ENCODE measurements at places on chromosomes 12 and 14.

DNA sequence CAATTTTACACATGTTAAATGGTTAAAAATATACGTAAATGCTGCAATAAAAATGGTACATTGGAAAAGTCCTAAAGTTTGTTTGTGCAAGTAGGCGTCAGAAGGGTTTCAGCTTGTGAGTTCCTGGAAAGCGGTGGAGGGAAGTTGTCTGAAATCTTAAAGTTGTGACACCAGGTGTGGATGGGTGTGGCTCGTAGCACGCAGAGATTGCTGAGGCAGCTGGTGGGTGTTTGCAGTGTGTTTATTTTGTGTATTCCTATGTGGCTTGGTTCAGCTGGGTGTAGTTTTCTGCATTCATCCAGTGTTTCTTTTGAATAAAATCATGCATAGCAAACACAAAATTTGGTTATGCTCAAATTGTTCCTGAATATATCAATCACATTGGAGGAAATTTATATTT is 136.8 kb upstream of the TBX3 start:
- no peak for DNase-seq

DNA sequence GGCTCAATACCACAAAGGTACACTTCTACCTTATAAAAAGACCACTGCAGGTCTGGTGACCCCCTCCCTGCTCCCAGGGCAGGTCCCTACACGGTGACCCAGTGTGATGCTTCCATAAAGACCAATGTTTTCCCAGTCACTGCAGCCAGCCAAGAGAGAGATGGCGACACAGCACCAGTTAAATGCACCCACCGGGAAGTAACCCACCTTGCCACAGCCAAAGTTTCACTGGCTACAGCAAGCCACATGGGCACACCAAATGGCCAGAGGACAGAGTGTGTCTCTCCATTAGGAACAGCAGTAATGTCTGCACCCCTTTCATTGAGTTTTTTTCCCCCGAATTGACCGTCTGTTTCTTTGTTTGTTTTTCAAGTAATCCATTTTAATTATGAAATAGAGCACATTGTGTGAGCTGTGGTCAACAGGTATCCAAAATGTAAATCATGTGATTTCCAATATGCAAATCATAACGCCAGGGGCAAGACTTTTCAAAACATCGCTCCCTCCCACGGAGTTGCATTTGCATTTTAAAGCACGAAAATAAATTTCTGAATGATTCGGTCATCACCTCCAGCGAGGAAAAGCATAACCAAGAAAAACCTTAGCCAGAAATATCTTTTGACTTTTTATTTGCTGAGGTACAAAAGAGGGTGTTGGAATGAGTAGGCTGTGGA is 48.9 kb upstream of the EML1 start:
- no peak for DNase-seq

GRCh38 chr14:51650716-51651387 is 858 bp upstream of the FRMD6 start:
- DNase-seq: no peak

- DNase-seq: no peak
These were observed 162.7 kb downstream of the GRIP1 start for GRCh38 chr12:66516133-66516532.

- no peak for DNase-seq
These were observed 47.9 kb downstream of the NEUROD4 start for GRCh38 chr12:55067701-55068100.

- DNase-seq: no peak
These were observed 888 bp upstream of the EEA1 start for GRCh38 chr12:92929983-92930382.

GRCh38 chr14:85387181-85387580 is 142.8 kb upstream of the FLRT2 start:
- DNase-seq: no peak

- DNase-seq: no peak
These were observed 1304.7 kb upstream of the FLRT2 start for GRCh38 chr14:84225268-84225667.

DNA sequence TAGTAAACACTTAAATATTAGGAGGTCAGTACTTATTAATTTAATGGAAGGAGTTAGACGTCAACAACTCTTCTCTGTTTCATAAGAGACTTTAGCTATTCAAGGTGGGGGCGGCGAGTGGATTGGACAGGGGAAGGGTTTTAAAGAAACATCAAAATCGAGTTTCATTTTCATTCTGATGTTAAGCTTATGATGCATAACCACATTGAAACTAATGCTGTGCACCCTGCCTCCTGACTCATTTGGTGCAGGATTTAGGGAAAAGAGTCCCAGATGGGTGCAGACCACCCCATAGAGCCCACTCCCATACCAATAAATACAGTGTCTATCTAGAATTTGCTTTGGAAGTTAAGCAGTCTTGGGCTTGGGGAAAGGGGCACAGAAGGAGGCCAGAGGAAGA is 7.4 kb downstream of the ZBTB39 start:
- DNase-seq: no peak

DNA sequence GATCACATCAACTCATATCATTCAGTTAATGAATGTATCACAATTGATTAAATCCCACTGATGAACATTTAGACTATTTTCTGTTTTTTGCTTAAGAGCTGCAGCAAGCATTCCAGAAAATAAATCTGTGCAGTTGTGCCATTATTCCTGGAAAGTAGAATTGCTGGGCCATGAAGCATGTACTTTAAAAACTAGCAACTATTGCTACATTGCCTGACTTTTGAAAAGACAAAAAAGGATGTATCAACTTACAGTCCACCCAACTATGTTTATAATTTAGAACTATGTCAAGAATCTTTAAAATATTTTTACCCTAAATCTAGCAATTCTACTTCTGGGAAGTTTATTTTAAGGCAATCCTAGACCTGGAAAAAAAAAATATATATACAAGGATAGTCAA is 33.4 kb upstream of the ERGIC2 start:
- DNase-seq: no peak

- no peak for DNase-seq
These were observed 149.1 kb upstream of the RGS6 start for GRCh38 chr14:71783088-71783487.

GRCh38 chr14:55238019-55238680 is 33.1 kb upstream of the FBXO34 start:
- DNase-seq: no peak

DNA sequence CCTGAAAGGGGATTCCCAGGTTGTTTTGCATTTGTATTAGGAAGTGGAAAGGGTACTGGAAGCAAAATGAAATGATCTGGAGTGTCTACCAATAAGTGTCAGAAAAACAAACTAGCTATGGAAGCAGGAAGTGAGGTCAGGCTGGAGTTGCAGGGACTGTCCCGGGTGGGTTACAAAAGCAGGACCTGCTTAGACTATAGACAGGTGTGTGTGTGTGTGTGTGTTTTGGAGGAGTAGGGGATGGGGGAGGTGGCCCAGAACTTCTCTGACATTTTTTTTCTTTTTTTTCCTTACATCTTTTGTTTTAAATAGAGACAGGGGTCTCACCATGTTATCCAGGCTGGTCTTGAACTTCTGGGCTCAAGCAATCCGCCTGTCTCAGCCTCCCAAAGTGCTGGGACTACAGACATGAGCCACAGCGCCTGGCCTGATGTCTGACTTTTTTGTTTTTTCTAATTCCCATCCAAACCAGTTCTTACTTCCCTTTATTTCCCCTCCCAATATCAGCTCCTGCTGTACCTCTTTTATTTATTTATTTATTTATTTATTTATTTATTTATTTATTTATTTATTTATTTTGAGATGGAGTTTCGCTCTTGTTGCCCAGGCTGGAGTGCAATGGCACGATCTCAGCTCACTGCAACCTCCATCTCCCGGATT is 512 bp upstream of the RND1 start:
- DNase-seq: no peak

DNA sequence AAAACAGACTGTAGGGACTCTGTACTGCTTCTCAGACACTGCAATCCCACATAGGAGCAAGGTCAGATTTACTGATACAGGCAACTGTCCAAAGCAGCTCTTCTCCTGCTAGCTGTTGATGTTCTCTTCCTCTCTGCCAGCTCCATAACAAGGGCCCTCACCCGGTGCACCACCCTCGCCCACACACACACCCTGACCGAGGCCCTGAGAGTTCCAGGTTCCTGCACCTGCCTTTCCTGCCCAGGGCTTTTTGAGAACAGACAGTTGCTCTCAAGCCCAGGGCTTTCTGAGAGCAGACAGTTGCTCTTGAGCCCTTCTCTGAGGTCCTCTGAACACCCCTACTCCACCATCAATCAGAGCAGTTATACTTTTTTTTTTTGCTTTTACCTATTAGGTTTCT is 233.8 kb upstream of the GARIN6 start:
- no peak for DNase-seq

DNA sequence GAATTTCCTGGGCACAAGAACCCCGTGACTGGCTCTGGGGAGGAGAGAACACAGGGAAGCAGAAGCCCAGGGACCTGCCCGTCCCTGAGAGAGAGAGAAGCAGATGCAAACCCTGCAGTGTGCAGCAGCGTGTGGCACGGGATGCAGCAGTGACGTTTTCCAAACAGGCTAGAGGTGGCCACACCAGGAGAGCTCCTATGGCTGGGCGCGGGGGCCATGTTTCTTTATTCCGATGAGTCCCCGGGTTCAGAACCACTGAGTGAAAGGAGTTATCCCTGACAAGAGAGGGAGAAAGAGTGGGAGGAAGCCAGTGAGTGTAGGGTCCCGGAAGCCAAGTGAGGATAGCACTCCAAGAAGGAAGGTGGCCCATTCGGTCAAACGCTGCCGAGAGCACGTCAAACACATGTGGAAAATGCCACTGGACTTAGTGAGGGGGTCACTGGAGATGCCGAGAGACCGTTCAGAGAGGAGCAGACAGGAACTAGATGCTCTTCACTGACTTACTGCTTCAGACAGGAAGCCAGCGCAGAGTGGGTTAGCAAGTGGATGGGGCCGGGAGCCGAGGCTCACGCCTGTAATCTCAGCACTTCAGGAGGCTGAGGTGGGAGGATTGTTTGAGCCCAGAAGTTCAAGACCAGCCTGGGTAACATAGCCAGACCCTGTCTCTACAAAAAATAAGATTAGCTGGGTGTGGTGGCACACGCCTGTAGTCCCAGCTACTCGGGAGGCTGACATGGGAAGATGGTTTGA is 123.0 kb downstream of the BCL11B start:
- DNase-seq: no peak

DNA sequence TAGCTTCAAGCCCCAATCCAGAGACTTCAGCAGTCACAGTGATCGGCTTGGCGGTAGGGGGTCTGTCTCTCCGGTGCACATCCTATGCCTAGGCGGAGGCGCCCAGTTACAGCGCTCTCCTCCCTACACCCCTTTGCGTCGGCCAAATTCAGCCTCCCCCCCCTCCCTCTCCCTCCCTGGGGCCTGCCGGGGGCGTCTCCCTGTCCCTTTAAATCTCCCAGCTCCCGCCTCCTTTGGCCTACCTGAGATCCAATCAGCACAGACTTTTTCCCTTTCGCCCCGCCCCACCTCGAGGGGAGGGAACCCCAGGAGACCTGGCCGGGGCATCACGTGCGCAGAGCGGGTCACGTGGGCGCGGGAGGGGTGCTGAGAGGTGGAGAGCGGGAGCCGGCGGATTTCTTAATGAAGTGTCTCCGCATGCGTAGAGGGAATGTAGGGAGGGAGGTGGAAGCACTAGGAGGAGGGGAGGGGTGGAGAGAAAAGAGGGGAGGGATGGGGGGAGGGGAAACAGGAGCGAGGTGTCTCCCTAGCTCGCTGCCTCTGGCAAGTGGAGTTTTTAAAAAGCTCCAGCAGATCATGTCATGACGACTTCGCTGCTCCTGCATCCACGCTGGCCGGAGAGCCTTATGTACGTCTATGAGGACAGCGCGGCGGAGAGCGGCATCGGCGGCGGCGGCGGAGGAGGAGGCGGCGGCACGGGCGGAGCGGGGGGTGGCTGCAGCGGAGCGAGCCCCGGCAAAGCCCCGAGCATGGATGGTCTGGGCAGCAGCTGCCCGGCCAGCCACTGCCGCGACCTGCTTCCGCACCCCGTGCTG is at the start of gene HOXC13:
HOXC13 (plus strand) TSS at position 506 of the 815 bp plus-strand sequence; CDS start at position 582, 76 bp downstream.
- DNase-seq: peak; percentile 10

DNA sequence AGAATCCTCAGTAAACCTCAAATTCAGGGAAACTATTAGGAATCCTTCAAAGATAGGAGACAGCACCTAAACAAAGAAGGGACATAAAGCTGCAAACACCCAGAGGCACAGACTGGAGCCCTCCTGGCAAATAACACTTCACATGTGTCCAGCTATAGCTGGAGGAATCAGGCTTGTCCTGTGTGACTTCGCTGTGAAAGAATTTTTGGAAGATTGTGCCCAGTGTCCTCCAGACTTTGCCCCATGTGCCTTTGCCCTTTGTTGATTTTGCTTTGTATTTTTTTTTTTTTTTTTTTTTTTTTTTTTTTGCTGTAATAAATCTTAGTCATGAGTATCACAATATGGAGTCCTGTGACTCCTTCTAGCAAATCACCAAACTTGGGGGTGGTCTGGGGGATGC is 136.8 kb downstream of the KCNH5 start:
- DNase-seq: no peak

- DNase-seq: no peak
These were observed 75.9 kb downstream of the CCDC92 start for GRCh38 chr12:123896767-123897166.

GRCh38 chr14:54052696-54053385 is 96.2 kb upstream of the BMP4 start:
- no peak for DNase-seq

GRCh38 chr14:22131749-22132476 is 457.1 kb downstream of the DAD1 start:
- DNase-seq: no peak

- DNase-seq: no peak
These were observed 339.3 kb downstream of the PCNX1 start for GRCh38 chr14:71246539-71246938.

DNA sequence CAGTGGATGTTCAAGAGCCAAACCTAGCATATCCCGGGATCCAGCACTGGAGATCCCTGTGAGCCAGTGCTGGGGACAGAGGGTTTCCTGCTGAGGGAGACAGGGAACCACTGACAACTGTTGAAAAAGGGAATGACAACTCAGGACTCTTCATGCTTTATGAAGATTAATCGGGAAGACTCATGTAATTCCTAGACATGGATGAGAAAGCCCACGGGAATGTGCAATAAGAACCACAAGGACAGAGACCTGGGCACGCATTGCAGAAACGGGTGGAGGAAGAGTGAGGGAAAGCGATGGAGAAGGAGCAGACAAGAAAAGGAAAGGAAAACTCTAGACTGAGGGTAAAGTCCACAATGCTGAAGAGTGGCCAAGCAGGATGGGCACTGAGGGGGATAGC is 296.0 kb downstream of the PCNX1 start:
- DNase-seq: no peak

DNA sequence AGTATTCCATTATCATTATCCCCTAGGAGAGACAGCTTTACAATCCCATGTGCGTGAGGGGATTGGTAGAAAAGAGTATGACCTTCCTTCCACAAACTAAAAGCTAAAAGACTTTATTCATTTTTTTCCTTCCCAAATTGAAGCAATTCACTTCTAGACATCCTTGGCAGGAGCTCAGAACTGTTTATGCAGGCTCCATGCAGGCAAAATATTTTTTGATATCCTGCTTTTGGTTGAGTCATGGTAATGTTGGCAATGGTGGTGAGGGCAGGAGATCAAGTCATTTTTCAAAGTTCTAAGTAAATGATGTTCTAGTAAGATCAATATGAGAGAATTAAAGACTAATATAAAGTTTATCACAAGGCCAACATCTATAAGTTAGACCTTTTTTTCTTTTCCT is 1.3 kb upstream of the PLEKHG7 start:
- no peak for DNase-seq

- DNase-seq: no peak
These were observed 32.3 kb downstream of the GIT2 start for GRCh38 chr12:109963743-109964429.

Data from stimulated activated CD8-positive, alpha-beta memory T cell treated with anti-CD3 and anti-CD28 coated beads, Interleukin-12 subunit alpha, Interleukin-12 subunit beta, amount 100 ng/mL, for 4 hours (primary cell).